ENCODE measurements at places on chromosomes 5 and 9. TPM values are rescaled to one million over a fixed set of nuclear protein-coding genes. Genes with fewer than 3 reads are reported as not detected.

Gene LHFPL2
- total RNA-seq: 24.8 TPM

Gene ARL15
- total RNA-seq: 14.7 TPM

Gene SPINK4
- not detected for total RNA-seq

Gene PHF24
- total RNA-seq: not detected

Gene MEIKIN
- total RNA-seq: not detected

Gene ALDH1A1
- 0.20 TPM for total RNA-seq

Gene PCDHB8
- total RNA-seq: under 0.01 TPM

Gene PTGDS
- total RNA-seq: 4.8 TPM

Gene PIP5KL1
- total RNA-seq: 5.5 TPM

Gene PALM2AKAP2
- total RNA-seq: 13.3 TPM

Gene SPATA6L
- total RNA-seq: 1.5 TPM

Gene SNX2
- total RNA-seq: 91.1 TPM

Gene TEX48
- not detected for total RNA-seq

Gene GDF9
- 0.20 TPM for total RNA-seq

Gene TBC1D9B
- total RNA-seq: 72.8 TPM

Gene ENTREP1
- total RNA-seq: not detected

Gene ATOSB
- total RNA-seq: 14.1 TPM

Gene TRIM52
- 8.8 TPM for total RNA-seq

Gene GABRA6
- not detected for total RNA-seq

Gene SPINK1
- not detected for total RNA-seq

Gene COL15A1
- total RNA-seq: 6.8 TPM

Gene ZNG1F
- 5.5 TPM for total RNA-seq

Gene GABRP
- total RNA-seq: under 0.01 TPM

Gene FGF10
- under 0.01 TPM for total RNA-seq

Gene DIRAS2
- total RNA-seq: not detected

Gene PCDHA9
- total RNA-seq: under 0.01 TPM

Gene ZDHHC12
- total RNA-seq: 28.2 TPM

Gene GLIPR2
- 20.7 TPM for total RNA-seq

Gene NEURL1B
- 0.20 TPM for total RNA-seq

Gene SLC1A3
- 10.3 TPM for total RNA-seq

Gene TOPORS
- 28.7 TPM for total RNA-seq

Gene PAX5
- not detected for total RNA-seq

Gene BTNL3
- not detected for total RNA-seq

Gene WNT8A
- total RNA-seq: not detected

Gene CCNH
- 60.2 TPM for total RNA-seq

Gene MCIDAS
- not detected for total RNA-seq

Gene HAPLN1
- total RNA-seq: not detected

Gene ERAP2
- 44.8 TPM for total RNA-seq

Gene PDZD2
- total RNA-seq: 0.73 TPM
